ENCODE measurements at places on chromosomes 13 and 19. TPM values are rescaled to one million over a fixed set of nuclear protein-coding genes. Genes with fewer than 3 reads are reported as not detected.

SCN1B gene
- total RNA-seq: 0.20 TPM

GRCh38 chr13:24539500-24540165, 27.1 kb upstream of the PARP4 start:
- DNase-seq: no peak
- peaks cover 50% of the 10 kb centered on the region for H3K27me3 ChIP-seq
- H3K36me3 ChIP-seq: no peaks in the 10 kb centered on the region
- H3K27ac ChIP-seq: no peak overlapping the region

DNA sequence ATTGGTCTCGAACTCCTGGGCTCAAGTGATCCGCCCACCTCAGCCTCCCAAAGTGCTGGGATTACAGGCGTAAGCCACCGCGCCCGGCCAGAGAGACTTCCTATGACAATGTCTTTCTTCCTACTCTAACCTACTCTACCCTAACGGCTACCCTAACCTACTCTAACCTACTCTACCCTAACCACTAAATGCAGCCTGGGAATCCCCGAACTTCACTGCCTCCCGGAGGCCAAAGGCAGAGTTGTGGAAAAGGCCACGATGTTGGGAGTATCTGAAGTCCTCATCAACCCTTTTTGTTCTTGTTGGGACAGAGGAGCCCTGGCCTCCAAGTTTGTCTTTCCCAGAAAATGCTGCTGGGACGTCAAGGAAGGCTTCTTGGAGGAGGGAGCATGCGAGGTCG, 967 bp upstream of the NR2C2AP start:
- H3K36me3 ChIP-seq: no peaks in the 10 kb centered on the region
- no peak for DNase-seq
- no peak overlapping the region for H3K27ac ChIP-seq
- no peak overlapping the region for H3K4me3 ChIP-seq
- H3K27me3 ChIP-seq: peaks cover 4% of the 10 kb centered on the region

DNA sequence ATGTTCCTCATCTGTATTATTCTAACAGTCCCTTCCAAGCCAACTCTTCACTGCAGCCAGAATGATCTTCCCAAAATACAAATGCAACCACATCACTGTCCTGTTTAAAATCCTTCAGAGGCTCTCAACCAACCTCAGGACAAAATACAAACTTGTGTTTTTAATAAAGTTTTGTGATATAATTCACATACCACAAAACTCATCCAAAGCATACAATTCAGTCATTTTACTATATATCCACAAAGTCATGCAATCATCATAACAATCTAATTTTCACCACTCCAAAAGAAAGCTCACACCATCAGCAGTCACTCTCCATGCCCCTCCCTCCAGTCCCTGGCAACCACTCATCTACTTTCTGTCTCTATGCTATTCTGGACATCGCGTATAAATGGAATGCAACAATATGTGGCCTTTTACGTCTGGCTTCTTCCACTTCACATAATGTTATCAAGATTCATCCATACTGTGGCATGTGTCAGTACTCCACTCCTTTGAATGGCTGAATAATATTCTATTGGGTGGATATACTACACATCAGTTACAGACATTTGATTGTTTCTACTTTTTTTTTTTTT, 81.7 kb upstream of the DOCK9 start:
- DNase-seq: no peak
- H3K27me3 ChIP-seq: no peaks in the 10 kb centered on the region
- no peak overlapping the region for H3K4me3 ChIP-seq
